Activated naive CD4-positive, alpha-beta T cell treated with anti-CD3 and anti-CD28 coated beads for 36 hours (primary cell): ENCODE measurements at places on chromosomes 1 and 21. TPM values are rescaled to one million over a fixed set of nuclear protein-coding genes. Genes with fewer than 3 reads are reported as not detected.

MACO1 gene
- total RNA-seq: 8.6 TPM

- no peak overlapping the region for H3K4me3 ChIP-seq
- H3K36me3 ChIP-seq: peaks cover 4% of the 10 kb centered on the region
Observed at GRCh38 chr21:31489726-31490125, 145.7 kb upstream of the TIAM1 start.

GRCh38 chr1:97461782-97462181 lies 459.1 kb downstream of the DPYD start:
- H3K27me3 ChIP-seq: no peaks in the 10 kb centered on the region
- H3K4me1 ChIP-seq: no peaks in the 10 kb centered on the region
- H3K36me3 ChIP-seq: peaks cover 32% of the 10 kb centered on the region
- no peak overlapping the region for H3K4me3 ChIP-seq
- no peak overlapping the region for H3K27ac ChIP-seq
- no peak for DNase-seq

NUP210L gene
- 0.05 TPM for total RNA-seq

DNA sequence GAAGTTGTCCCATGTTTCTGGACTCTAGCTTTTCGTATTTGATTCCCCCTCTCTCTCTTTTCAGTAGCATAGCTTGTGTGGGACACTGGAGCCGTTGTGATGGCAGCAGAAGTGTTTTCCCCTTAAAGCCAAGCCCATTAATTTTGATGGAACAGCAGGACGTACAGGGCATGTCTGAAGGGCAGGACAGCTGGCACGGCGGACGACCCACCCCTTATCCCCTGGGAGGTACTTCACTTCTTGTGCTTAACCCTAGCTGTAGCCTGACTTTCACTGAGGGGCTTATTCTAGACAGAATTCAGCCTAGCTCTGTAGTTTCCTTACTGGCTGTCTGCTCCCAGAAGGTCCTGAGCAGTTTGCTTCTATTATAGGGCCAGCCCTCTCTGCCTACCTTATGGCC lies 8.6 kb upstream of the PPFIA4 start:
- H3K4me1 ChIP-seq: peaks cover 6% of the 10 kb centered on the region
- no peak overlapping the region for H3K4me3 ChIP-seq
- DNase-seq: no peak
- H3K27me3 ChIP-seq: no peaks in the 10 kb centered on the region

DNA sequence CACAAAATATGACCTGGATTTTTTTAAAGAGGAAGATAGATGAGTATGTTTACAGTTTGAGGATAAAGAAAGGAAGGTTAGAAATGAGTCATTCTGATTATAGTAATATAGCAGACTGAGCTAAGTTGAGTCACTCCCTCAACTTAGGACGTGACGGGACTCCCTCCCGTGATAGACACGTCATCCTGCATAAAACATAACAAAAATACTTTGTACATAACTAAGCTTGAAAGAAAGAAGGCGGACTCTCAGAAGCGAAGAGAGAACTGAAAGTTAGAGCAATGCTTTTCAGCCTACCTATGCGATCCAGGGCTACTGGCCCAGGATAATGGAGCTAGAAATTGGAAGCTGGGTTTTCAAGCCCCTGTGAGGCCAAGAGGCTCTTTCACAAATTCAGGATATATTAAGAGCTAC lies 53.0 kb upstream of the DESI2 start:
- H3K27me3 ChIP-seq: peaks cover 2% of the 10 kb centered on the region
- peaks cover 21% of the 10 kb centered on the region for H3K4me1 ChIP-seq
- no peaks in the 10 kb centered on the region for H3K36me3 ChIP-seq
- H3K27ac ChIP-seq: peak overlapping the region; percentile 87
- peak; percentile 79 for DNase-seq
- peak overlapping the region; percentile 64 for H3K4me3 ChIP-seq

DNA sequence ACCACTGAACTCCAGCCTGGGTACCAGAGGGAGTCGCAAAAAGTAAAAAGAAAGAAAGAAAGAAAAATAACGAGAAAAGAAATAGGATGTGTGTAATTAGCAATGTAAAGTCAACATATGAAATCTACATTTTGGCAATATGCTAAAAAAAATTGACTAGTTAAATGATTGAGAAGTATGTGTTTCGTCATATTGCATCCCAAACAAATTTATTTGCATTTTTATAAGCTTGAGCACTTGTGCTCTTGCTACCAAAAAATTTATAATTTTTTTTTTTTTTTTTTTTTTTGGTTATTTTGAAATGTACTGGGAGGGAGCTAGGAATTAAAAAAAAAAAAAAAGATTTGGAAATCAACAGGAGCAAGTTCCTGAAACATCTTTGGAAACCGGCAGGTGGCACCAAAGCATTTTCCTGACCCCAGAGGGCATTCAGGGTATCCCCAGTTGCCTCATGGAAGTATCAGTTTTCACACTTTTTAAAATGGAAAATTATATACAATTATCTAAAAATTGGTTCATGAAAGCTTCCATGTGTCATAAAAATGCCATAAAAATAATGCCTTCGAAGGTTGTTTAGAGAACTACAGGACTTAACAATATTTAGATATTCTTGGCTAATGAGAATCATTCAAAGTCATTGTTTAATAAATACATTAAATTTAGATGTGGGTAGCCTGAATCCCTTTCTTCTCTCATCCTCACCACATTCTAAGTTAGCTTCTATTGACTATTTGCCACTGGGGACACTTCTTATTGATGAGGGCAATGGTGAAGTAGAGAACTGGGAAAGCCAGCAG lies 4.8 kb upstream of the HEATR1 start:
- H3K36me3 ChIP-seq: no peaks in the 10 kb centered on the region
- no peak overlapping the region for H3K27ac ChIP-seq
- no peak overlapping the region for H3K4me3 ChIP-seq

DNA sequence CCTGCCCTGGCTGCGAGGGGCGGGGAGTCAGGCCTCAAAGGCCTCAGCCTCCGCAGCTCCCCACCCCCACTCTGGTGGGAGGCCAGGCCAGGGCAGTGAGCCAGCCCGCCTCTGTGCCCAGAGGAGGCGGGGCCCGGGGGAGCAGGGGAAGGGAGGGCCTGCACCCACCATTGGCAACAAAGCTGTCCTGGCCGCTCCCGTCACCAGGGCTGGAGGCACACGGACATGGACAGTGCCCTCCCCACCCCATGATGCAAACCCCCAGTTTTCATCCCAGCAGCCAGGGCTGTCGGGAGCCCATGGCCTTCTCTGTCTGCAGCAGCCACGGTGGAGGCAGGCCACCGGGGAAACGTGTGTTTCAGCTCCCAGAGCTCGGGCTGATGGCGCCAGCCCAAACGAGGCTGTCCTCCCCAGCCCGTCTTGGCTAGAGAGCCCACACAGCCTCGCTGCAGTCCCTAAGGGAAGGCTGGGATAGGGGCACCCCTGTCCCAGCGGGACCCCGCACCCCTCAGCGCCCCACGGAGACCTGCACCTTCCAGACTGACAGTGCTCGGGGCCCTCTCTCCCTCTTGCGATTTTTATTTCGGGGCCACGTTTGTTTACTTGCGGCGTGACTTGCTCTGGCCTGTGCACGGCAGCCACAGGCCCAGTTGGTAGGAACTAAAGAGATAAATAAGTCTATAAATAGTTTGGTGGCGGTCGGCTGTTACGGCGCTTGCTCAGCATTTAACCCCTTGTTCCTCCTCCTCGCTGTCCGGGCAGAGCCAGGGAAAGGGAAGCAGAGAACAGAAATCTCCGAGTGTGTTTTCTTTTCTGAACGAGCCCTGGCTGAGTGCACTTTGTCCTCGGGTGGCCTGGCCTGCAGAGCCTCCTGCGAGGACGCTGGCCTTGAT lies 101.8 kb downstream of the PRDM16 start:
- no peaks in the 10 kb centered on the region for H3K36me3 ChIP-seq
- peaks cover 37% of the 10 kb centered on the region for H3K27me3 ChIP-seq
- H3K4me3 ChIP-seq: no peak overlapping the region
- no peak for DNase-seq
- H3K4me1 ChIP-seq: no peaks in the 10 kb centered on the region

DNA sequence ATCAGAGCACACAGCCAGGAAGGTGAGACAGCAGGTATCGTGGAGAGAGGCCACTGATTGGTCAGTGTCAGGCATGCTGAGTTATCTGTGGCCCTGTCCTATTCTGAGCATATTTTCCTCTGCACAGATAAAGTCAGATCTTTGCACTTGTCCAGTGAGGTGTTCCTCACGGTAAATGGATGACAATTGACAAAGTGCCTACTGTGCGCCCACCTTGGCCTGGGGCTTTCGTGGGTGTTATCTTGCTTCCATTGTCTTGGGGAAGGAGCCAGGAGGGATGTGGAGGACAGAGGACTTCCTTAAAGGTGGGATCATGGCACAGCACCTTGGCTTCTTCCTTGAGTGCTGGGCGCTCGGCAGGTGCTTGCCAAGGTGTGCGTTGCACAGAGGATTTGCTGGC lies 46.0 kb upstream of the WNT4 start:
- H3K27ac ChIP-seq: no peak overlapping the region
- H3K4me1 ChIP-seq: no peaks in the 10 kb centered on the region
- peaks cover 9% of the 10 kb centered on the region for H3K27me3 ChIP-seq
- H3K36me3 ChIP-seq: no peaks in the 10 kb centered on the region

DNA sequence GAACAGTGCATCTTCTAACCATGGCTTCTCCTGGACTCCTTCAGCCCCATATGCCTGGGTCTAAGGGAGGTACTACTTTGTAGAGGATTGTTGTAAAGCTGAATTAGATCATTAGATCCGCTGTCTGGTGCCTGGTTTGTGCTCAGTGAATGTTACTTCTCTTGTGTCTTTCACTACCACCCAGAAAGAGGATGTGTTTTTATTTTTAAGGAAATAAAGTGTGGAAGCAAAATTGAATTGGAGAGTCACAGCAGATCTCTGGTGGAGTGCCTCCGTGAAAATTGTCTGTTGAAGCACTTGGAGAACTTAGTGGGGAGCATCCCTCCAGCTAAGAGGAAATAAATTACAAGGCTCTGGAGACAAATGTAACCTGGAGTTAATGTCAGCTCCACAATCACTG lies 101.8 kb upstream of the ARTN start:
- peaks cover under 1% of the 10 kb centered on the region for H3K36me3 ChIP-seq
- no peak overlapping the region for H3K27ac ChIP-seq
- H3K4me3 ChIP-seq: no peak overlapping the region
